ENCODE measurements at places on chromosomes 3 and 15. TPM values are rescaled to one million over a fixed set of nuclear protein-coding genes. Genes with fewer than 3 reads are reported as not detected.

TEX55 gene
- total RNA-seq = not detected

GOLGA6L22 gene
- total RNA-seq = not detected

GOLGA6L10 gene
- total RNA-seq = 10.9 TPM

CYP19A1 gene
- not detected for total RNA-seq

CD86 gene
- 11.1 TPM for total RNA-seq

AP3B2 gene
- total RNA-seq = not detected

CCK gene
- total RNA-seq = not detected

MAN2C1 gene
- 62.0 TPM for total RNA-seq

FBXL22 gene
- 0.19 TPM for total RNA-seq

LDHAL6B gene
- not detected for total RNA-seq

CHRM5 gene
- total RNA-seq = not detected

TRANK1 gene
- 6.3 TPM for total RNA-seq

MNS1 gene
- total RNA-seq = 1.1 TPM

C3orf22 gene
- not detected for total RNA-seq

DNA sequence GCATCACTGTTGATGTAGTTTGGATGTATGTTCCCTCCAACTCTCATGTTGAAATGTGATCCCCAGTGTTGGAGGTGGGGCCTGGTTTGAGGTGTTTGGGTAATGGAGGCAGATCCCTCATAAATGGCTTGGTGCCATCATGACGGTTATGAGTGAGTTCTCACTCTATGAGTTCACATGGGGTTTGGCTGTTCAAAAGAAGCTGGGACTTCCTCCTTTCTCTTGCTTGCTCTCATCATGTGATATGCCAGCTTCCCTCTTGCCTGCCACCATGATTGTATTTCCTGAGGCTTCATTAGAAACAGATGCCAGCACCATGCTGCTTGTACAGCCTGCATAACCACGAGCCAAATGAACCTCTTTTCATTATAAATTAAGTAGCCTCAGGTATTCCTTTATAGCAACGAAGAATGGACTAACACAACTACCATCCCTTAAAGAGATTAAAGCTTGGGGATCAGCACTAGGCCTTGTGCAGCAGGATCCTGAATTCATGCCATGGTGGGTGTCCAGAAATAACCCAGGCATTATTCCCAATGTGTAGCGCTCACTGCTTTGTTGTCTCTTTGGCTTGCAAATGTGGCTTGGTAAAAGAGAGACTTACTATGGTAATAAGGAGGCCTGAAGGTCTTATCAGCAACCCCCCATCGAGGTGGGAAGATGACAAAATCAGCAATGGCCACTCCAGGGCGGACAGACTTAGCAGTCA lies 41.9 kb downstream of the NDUFB4 start:
- no peak overlapping the region for H3K27ac ChIP-seq
- no peaks in the 10 kb centered on the region for H3K36me3 ChIP-seq
- no peak overlapping the region for H3K4me3 ChIP-seq
- H3K4me1 ChIP-seq = no peaks in the 10 kb centered on the region
- H3K27me3 ChIP-seq = no peaks in the 10 kb centered on the region
- DNase-seq = no peak

DNA sequence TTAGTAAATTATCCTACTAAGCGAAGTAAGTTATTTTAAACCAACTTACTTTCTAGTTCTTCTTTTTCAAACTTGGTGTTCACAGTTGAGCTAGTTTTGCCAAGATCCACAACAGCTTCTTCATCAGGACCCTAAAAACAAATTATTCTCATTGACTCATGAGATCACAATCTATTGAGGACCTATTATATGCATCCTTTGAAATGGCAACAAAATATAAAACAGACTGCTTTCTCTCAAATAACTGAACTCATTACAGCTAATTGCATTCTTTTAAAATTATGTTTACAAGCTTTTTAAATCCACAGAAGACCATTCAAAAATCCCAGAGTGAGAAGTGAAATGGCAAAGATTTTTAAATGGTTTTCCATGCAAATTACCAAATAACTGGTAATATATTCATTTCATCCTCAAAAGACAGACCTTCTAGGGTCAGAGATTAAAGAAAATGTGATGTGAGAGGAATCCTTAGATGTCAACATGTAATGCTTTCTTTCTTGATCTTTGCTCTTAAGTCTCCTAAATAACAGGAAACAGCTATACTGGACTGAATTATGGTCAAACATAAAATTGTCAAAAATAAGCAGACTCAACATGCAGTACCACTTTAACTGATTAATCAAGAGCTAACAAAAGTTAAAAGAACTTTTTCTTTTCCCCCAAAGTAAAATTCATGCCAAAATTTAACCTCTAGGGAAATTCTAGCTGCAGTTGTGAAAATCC lies 31.7 kb downstream of the SLC4A7 start:
- H3K27me3 ChIP-seq = no peaks in the 10 kb centered on the region
- H3K4me1 ChIP-seq = peaks cover 10% of the 10 kb centered on the region
- DNase-seq = no peak
- no peak overlapping the region for H3K4me3 ChIP-seq
- no peaks in the 10 kb centered on the region for H3K36me3 ChIP-seq

DNA sequence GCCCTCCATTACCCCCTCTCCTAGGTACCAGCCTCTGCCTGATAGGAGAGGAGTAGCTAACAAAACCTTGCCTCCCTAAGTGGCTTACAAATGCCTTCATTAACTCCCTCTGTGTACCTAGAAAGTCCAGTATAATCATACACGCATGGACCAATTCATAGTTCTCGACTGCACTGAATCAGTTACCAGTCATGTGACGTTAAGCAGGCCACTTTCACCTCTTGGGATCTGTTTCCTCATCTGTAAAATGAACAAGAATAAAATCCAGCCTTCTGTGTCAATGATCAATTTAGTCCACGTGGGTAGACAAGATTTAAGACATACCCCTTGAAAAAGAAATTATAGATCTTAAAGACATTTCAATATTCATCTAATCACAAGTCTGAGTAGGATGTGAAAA lies 72.2 kb downstream of the TRIM69 start:
- no peak for DNase-seq
- no peak overlapping the region for H3K27ac ChIP-seq
- no peaks in the 10 kb centered on the region for H3K36me3 ChIP-seq
- peaks cover 5% of the 10 kb centered on the region for H3K4me1 ChIP-seq
- H3K27me3 ChIP-seq = no peaks in the 10 kb centered on the region

DNA sequence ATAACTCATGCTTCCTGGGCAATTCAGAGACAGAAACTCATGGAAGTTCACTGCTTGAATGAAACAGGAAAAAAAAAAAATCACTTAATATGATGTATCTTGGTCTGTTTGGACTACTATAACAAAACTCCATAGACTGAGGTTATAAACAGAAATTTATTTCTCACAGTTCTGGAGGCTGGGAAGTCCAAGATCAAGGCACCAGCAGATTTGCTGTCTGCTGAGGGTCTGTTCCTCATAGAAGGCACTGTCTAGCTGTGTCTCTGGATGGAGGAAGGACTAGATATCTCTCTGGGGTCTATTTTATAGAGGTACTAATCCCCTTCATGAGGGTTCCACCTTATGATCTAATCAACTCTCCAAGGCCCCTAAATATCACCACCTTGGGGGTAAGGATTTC lies 119.3 kb downstream of the IGF2BP2 start:
- H3K27me3 ChIP-seq = no peaks in the 10 kb centered on the region
- no peak for DNase-seq
- H3K4me3 ChIP-seq = no peak overlapping the region
- peaks cover 7% of the 10 kb centered on the region for H3K4me1 ChIP-seq
- no peaks in the 10 kb centered on the region for H3K36me3 ChIP-seq

DNA sequence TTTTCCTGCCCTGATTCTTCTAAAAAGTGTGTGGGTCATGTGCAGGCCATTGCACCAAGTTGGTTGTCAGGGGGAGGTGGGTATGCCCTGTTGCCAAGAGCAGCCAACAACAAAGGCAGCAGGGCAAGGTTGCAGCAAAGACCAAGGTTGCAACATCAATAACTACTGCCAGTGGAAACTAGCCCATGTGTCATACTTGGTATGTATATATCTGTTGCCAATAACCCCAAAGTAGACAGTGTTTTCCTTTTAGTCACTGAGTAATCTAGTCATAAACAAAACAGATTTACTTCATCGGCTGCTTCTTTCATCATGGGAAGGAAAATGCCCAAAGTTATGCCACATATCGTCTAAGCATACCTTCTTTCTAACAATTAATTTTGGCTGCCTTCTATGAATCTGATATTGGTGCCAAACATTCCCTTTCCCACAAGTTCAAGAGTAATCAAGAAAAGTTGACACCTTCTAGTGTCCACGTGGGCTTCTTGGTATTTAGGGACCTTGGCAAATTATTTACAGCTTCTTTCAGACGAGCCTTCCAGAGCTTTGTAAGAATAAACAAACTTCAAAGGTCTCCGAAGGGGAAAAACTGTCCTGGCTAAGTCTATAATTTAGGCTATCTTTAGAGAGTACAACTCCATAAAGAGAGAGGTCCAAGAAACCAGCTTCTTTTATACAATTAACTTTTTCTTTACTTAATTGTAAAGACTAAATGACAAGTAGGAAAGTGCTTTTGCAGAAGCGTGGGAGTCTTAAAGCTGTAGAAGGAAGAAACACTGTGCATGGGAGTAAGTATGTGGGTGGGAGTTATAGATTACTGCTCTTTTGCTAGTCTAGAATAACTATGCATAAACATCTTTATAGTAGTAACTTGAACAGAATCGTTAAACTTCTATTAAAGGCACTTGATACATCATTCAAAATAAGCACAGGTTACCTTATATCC lies 10.0 kb upstream of the MBNL1 start:
- H3K27ac ChIP-seq = peak overlapping the region; percentile 78
- H3K36me3 ChIP-seq = no peaks in the 10 kb centered on the region
- DNase-seq = no peak
- peak overlapping the region; percentile 16 for H3K4me3 ChIP-seq

GRCh38 chr3:98223907-98224672 lies 40.0 kb upstream of the OR5H6 start:
- H3K4me1 ChIP-seq = no peaks in the 10 kb centered on the region
- DNase-seq = no peak
- H3K27me3 ChIP-seq = no peaks in the 10 kb centered on the region
- no peak overlapping the region for H3K4me3 ChIP-seq

DNA sequence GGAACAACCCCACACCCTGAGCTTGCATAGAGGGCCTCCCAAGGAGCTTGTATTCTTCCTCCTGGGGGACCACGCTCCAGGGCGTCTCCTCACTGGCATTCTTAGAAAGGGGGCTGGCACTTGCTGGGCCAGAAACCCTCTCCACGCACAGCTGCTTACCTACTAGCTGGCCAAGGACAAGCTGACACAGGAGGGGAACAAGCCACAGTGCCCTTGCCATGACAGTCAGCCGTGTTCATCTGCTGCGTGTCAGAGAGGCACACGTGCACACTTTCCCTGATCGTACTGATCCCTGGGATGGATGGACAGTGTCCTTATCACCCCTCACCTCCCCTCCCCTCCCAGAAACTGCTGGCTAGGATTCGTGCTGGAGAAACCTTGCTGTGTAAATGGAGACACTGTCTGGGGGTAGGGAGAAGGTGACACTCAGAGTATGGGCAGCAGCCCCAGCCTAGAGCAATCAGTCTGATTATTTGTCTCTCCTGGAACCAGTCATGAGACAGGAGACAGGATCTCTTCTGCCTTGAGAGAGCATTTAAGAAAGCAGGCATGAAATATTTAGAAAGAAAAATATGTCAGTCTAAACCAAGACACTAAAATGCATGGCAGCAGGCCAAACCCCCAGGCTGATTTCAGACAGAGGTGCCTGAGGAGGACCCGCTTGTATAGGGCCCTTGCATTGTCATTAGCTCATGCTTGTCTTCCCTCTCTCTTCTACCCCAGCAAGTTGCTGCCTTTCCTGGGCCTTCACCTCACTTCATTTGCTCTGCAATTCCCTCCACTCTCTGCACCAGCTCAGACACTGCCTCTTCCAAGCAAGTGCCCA lies 311.8 kb upstream of the TRIM42 start:
- no peaks in the 10 kb centered on the region for H3K27me3 ChIP-seq
- H3K4me3 ChIP-seq = no peak overlapping the region
- H3K4me1 ChIP-seq = no peaks in the 10 kb centered on the region

- H3K4me3 ChIP-seq = no peak overlapping the region
- H3K36me3 ChIP-seq = no peaks in the 10 kb centered on the region
- H3K4me1 ChIP-seq = no peaks in the 10 kb centered on the region
- no peak overlapping the region for H3K27ac ChIP-seq
- peaks cover 24% of the 10 kb centered on the region for H3K27me3 ChIP-seq
- no peak for DNase-seq
Measured at GRCh38 chr15:34737477-34737876, 17.3 kb downstream of the GJD2 start.

DNA sequence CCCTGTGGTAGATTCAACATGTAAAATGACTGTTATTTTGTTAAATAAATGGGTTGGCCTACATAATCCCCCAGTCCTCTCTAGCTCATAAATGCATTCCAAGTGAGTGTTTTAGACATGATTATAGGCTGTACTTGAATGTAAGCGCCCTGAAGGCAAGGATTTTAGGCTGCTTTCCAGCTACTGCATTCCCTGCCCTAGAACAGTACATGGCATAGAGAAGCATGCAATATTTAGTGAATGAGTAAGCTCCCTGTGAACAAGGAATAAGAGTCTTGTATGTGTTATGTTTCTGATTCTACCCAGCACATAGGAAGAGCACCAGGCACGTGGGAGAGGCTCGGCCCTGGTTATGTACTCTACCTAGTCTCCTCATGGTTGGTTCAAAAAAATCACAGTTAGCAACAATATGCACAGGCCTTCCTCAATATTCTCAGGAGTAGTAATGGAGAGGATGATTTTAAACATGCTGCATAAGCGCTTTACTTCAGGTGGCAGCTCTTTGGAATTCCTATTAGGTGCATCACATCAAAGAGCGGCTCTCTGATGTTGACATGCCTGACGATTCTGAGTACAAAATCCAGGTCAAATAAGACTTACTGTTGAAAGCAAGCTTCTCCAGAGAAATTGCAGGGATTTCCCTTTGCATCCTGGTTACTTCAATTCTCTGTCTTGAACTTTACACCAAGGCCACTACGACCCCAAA lies 456.6 kb downstream of the MAGI1 start:
- DNase-seq = no peak
- peaks cover 2% of the 10 kb centered on the region for H3K4me1 ChIP-seq
- H3K4me3 ChIP-seq = no peak overlapping the region
- H3K27me3 ChIP-seq = no peaks in the 10 kb centered on the region

DNA sequence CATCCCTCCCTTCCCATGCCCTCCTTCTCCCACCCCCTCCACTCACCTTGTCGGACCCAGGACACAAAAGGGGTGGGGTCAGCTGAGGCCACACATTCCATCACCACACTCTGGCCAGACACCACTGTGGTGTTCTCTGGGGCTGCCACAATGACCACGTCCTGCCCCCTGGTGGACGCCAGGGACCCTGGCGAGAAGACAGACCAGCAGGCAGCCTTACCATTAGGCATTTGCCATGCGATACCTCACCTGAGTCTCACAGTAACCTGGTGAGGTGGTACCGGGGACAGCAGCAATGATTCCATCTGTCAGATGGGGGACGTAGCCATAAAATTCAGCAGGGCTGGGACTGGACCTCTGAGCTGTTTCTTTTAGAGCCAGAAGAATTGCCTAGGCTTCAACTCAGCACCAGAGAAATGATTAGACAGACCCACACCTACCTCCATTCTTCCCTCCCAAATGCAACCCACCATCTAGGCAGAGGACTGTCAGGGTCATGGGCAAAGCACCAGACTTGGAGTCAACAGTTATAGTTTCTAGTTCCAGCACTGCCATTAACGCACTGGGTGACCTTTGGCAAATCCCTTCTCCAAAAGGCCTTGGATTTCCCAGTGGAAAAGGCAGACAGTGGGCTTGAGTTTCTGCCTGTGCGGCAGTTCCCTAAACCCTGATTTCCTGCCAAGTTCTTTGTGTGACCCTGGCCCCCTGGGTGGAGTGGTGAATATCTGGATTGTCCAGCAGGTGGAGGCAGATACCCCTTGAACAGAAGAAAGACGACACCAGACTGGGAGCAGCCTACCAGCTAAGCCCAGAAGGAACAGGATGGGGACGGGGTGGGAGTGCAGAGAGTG lies 21.8 kb downstream of the IGDCC4 start:
- no peaks in the 10 kb centered on the region for H3K27me3 ChIP-seq
- H3K36me3 ChIP-seq = no peaks in the 10 kb centered on the region
- no peak for DNase-seq
- no peak overlapping the region for H3K27ac ChIP-seq
- H3K4me3 ChIP-seq = no peak overlapping the region
- peaks cover 21% of the 10 kb centered on the region for H3K4me1 ChIP-seq

All from esophagus squamous epithelium (tissue), 5 donors.